ENCODE measurements at places on chromosomes 2 and 18.

DNA sequence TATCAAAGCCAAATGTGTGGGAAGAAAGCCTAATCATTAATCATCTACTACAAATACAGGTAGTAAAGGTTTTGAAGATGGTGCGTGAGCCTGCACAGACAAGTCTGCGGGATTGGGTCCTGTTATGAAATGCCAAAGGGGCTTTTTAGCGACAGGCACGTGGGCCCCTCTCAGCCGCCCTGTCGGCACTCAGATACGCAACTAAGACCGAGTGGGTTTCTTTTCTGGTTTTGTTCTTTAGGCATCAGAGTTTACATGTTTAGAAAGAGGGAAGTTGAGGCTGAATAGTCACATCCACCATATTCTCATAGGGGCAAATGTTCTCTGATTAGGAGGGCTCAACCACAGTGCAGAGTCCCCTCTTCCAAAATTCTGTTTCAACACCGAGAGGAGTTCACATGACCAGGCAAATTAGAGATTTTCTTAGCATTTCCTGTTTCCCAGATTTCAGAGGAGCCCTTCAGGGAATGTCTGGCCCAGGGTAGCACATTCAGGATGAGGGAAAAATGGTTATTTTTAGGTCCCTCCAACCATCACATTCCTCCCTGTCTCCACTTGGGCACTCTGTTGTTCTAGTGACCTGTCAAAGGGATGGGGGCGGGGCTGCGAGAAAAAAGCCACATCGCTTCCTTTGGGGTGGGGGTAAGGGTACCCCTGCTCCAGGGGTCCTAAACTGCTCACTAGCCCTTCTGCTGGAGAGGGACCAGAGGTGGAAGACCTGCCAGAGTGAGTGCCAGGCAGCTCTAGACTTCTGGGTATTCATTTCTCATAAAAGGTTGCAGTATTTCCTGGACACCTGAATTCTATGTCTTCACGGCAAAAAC, 159.2 kb downstream of the BCL2 start:
- no peak for DNase-seq

GRCh38 chr2:240437861-240438809, 2.7 kb downstream of the GPC1 start:
- peak; percentile 19 for DNase-seq

- no peak for DNase-seq
Observed at GRCh38 chr2:111071600-111072171, 49.0 kb upstream of the BCL2L11 start.

DNA sequence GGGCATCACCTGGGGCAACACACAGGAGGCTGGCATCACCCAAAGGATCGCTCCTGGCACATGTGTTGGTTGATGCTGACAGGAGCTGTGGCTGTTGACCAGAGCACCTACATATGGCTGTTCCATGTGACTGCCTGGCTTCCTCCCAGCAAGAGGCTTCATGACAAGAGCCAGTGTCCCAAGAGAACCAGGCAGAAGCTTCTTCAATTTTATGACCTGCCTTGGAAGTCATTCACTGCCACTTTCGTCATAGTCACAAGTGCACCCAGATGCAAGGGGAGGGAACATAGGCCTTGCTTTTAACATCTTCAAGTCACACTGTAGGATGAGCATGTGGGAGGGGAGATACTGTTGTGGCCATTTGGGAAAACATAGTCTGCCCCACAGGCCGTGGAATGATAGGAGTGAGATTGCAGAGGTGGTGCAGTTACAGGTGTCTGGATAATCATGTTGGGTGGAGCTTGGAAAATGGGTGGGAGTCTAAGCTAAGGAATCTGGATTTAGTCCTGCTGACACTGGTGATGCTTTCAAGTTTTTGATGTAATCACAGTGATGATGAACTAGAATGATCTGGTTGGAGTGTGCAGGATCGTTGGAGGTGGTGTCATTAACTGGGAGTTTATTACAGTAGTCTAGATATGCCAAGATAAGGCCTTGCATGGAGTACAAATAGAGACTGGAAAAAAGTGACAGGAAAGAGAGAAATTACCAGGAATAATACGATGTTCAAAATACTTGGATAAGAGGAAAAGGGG, 107.0 kb downstream of the RAPGEF4 start:
- no peak for DNase-seq

DNA sequence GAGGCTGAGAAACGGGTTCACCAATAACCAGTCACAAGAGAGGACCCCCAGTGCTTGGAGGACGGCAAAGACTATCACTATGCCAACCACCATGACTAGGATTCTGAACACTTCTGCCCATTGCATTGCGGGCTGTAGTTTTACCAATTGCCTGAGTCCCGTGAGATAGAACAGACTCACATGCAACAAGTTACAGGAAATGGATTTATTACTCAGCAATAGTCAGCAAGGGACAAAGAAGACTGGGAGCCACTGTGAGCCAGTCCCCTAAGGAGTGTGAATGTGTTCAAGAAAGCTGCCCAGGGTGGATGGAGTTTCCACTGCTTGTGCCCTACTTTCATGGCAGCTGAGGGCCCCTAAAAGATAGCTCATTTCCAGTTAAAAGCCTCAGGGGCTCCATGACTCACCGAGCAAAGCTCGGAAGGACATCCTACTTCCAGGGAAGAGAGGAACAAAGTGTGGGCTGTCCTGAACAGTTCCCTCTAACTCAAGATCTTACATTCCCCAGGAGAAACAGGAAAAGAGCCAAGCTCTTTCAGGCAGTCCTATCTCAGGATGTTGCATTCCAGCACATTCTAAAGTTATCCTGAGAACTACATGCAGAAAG, 54.4 kb downstream of the SLC4A3 start:
- no peak for DNase-seq

DNA sequence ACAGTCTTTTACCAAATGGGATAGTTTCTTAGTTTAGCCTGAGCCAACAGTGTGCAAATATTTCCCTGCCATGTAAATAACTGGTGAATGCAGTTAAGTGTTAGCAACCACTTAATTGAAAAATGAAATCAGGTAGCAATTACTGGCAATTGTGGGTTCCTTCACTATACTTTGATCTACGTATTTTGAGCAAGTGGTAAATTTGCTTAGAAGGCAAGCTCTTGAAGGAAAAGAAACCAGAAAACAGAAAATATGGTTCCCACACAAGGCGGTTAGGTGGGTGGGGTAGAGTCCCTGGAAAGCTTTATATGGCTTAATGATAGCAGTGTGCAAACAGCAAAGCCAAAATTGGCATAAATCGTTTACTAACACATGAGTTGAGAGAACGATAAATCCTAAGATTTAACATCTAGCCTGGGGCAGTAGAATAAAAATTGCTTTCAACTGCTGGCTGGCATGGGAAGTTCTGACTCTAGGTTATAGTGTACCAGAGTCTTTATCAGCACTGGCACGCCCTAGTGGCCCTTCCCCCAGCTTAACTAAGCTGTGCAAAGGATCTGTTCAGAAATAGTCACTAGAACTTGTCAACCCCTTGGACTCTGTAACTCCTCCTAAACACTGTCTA, 17.0 kb downstream of the SLC9A2 start:
- DNase-seq = no peak

GRCh38 chr18:37289423-37289822, 276.2 kb downstream of the CELF4 start:
- DNase-seq = no peak

GRCh38 chr18:6336239-6336638, 78.5 kb downstream of the L3MBTL4 start:
- DNase-seq = no peak

GRCh38 chr18:57077786-57078552, 68.9 kb upstream of the BOD1L2 start:
- no peak for DNase-seq

GRCh38 chr2:168416555-168416954, 39.5 kb upstream of the CERS6 start:
- DNase-seq = no peak

GRCh38 chr2:10520154-10520553, 72.0 kb upstream of the ODC1 start:
- DNase-seq = no peak

DNA sequence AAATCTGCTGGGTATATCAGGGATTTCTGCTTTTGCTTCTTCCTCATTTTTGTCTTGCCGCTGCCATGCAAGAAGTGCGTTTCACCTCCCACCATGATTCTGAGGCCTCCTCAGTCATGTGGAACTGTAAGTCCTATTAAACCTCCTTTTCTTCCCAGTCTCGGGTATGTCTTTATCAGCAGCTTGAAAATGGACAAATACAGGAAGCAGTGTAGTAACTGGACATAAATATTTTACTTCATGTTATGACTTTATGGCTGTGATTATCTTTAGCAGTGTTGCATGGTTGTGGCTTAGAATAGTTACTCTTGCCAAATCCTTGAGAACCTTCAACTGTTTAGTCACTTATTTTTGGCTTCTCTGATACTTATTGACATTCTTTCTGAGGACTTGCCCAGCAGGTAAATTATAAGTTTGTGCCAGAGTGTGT, 66.2 kb upstream of the DLX2 start:
- DNase-seq = no peak

DNA sequence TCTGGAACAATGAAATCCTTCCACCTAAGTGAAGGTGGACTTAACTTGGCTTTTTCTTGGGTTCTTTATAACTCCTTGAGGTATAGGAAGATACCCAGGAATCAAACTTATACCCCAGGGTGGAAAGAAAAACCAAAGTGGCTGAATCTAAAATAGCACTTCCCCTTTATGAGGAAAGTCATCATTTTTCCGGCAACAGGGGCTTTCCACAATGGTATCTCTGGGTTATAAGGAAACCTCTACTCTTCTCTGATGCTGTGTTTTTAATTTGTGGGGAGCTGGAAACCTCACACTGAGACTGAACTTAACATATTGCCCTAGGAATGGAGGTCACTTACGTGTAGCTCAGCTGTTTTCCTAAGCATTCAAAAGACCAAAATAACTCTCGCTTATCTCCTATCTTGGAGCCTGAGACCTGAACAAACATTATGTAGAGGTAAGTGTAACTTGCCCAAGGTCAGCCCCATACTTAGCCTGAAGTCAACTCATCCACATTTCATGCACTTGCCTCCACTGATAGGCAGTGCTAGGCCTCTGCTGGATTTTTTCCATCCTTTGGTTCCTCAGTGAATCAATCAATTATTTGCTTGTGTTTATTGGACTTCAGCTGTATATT, 117.9 kb downstream of the SETBP1 start:
- DNase-seq = no peak

DNA sequence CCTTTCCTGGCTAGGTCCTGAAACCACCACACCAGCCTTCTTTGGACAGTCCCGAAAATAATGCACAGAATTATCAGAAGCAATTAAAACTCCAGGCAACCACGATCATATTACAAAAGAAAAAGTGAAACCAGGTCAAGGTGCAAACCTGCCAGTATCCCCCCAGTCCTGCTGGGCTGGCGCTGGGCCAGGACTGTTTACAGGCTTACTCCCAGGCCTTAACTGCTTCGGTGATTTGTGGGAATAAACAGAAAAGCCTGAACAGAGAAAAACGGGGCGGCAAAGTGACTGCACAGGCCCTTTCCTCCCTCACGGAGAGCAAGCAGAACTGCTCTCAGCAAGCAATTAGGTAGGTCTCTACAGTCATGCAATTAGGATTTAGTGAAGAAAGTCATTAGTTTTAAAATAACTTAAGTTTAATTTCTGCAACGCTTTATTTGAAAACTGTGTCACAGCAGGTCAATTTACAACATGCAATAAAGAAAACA, 1.3 kb downstream of the HDAC4 start:
- DNase-seq = peak; percentile 53

DNA sequence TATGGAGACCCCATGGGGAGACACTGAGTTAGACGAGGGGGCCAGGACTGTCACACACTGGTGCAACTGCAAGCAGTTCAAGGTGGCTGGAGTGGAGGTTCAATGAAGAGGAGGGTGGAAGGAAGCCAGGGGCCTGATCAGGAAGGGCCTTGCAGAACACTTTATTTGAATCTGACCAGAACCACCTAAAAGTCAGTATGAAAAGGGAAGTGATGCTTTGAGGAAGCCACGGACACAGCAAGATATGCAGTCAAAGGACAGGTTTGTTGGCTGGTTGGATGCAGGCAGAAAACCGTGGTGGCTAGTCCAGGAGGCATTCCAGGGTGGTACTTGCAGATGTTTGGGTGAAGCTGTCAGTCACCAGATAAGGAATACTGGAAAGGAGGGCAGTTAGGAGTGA, 3.5 kb upstream of the FAM124B start:
- no peak for DNase-seq

DNA sequence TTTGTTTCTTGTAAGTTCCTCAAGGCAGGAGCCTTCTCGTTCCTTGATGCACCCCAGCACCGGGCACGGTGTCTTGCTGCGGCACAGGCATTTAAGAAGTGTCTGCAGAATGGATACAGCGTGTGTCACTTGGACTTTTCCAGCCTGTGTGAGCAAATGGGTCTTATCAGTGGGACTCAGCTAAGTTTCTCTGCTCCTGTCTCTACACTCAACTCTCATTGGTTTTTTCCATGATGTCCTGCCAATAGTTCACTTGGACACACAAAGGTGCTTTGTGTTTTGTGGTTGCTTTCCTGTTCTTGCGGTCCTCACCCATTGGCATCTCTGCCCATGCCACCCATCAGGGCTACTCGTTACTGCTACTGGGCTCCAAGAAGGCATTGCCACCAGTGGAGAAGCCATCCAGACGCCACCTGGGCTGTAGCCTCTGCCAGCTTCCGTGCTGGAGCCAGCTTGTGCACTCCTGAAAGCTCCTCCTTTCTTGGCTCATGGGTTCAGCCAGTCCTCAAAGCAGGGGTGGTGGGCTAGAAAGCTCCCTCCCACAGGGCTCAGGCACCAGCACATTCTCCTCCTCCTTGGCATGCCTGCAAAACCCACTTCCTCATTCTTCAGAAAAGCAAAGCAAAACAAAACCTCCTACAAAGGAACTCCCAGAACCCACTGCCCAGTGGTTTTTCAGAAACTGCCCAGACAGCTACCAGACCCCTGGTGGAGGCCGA, 41.4 kb downstream of the IL1R2 start:
- no peak for DNase-seq

DNA sequence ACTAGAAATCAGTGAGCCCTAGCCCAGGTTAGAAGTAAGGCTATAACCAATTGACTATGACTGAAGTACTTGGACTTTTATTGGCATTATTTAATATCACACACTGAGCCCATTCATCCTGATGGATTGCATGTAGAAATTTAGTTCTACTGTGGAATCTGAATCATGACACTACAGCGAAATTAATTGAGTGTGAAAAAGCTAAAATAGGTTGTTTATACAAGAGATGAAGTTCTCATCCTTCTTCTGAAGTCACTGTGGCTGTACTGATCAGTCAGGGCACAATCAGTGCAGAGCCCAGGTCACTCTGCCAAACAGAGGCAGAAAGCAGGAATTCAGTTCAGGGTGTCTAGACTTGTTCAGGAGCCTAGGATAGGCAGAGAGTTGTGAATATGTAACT, 158.9 kb downstream of the BABAM2 start:
- DNase-seq = no peak

GRCh38 chr2:179106676-179107428, 56.9 kb upstream of the CCDC141 start:
- no peak for DNase-seq
